ENCODE measurements at places on chromosomes 16 and 17. TPM values are rescaled to one million over a fixed set of nuclear protein-coding genes. Genes with fewer than 3 reads are reported as not detected.

The ZNF598 gene
- total RNA-seq: 54.4 TPM

The PKMYT1 gene
- 88.9 TPM for total RNA-seq

The EXOSC6 gene
- 16.4 TPM for total RNA-seq

The FOXJ1 gene
- total RNA-seq: 0.76 TPM
